AML-193 (cell line): ENCODE measurements at places on chromosomes 12 and 14.
A peak's percentile ranks its signal among the peaks of the same experiment; 100 is the strongest.

GRCh38 chr12:29771786-29772185, 12.0 kb downstream of the TMTC1 start:
- DNase-seq: no peak

DNA sequence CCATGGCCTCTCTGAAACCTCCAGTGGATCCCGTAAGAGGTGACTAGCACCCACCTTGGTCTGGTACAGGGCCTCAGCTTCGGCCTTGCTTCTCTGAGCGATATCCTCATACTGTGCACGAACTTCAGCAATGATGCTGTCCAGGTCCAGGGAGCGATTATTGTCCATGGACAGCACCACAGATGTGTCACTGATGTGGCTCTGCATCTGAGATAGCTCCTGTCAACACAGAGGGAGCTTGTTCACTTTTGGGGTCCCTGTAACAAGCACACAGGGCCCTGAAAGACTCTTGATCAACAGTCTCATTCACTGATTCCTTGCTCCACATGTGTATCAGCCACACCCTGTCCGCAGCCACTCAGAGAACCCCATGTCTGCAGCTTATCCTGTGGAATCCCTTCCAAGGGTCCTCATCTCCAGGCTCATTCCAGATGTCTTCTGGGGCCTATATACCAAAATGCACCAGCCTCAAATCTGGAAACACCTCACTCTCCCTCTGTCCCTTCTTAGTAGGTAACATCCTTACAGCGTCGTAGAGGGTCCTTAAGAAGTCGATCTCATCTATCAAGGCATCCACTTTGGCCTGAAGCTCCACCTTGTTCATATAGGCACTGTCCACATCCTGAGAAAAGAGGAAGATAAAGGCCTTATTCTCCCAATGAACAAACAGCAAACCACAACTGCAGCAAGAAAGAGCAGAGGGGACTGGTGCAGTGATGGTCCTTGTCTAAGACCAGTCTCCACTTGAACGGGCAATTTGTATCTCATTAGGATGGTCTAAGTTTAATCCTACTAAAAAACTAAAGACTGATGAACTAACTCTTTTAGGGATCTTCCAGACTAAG, 3.5 kb downstream of the KRT3 start:
- DNase-seq: no peak

DNA sequence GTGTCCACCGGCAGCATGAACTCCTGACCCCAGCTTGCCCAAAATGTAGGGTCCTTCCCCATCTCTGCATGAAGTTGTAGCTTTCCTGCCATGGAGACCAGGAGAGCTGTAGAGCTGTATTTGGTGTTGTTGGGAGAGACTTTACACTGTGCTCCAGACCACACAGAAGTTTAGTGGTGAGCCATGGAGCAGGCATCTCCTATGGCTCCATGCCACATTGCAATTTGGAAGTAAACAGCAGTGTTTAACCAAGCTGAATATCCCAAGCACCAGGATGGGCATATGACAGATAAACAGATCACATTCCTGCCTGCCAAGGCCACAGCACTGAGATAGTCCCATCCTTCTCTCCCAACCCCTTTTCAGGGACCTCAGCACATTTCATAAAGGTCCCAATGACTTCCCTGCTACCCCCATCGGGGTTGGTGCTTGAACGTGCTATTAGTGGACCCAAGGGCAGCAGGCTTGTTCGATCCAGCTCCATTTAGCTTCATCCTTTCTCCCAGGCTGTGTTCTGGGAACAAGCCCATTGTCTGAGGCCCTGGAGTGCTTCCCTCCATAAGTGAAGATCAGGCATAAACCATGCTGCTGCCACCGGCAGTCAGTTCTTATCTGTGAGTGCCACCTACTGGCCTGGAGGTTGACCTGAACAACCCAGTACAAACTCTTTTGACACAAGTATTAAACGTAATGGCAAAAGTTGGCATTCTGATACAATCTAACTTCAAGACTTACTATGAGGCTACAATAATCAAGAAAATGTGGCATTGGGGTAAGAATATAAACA, 172.3 kb upstream of the ATXN7L3B start:
- DNase-seq: peak; percentile 17

GRCh38 chr12:121861636-121862254, 3.1 kb upstream of the HPD start:
- DNase-seq: no peak

DNA sequence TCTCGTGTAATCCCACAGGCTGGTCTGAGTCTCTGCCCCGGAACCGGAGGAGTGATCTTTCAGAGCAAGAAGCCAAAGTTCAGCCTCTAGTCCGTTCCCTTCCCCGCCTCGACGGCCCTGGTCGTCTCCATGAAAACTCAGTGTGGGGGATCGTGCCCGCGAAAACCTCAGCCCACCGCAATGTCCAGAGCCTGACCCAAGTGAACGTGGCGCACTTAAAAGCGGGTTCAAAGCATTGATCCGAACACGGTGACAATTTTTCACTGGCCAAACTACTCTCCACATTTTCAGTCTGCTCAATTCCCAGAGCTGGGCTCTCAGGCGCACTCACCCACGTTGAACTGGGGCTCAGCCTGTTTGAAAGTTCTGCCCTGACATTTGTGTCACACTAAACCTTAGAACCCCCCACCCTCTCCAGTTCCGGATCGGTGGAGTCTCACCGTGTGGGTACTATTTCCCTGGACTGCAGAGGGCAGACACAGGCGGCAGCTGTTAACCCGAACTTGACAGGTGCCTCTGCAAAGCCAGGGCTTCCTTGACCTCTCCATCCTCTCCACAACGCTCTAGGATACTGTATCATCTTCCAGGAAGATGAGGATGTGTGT, 886 bp upstream of the PRICKLE1 start:
- no peak for DNase-seq

DNA sequence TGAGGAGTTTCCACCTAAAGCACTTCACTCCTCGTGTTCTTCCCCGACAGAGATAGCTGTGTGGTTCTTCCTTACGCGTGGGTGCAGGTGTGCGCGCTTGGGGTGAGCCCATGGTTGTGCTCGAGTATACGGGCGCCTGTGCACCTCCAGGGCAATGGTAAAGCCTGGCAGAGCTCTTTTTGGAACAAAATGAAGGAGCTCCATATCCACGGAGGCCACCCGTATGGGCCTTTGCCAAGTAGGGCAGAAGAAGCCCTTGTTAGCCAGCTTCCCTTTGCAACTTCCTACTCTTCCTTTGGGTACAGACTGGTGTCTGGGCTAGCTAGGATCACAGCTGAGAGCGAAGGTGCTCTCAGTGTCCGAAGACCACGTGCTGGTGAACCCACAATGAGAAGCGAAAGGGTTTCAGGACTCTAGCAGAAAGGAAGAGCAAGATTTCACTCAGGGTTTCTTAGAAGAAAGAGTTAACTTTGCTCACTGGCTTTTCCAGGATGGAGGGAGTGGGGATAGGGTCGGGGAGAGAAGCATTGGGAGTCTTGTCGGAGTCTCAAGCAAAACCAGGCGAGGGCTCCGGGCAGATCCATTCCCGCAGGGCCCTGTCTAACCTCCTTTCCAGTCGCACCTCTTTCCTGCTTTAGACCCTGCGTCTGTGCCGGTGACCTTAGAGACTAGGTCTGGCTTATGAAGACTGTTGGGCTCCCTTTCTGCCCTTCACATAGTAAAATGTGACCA, 960 bp upstream of the LRFN5 start:
- DNase-seq: no peak

DNA sequence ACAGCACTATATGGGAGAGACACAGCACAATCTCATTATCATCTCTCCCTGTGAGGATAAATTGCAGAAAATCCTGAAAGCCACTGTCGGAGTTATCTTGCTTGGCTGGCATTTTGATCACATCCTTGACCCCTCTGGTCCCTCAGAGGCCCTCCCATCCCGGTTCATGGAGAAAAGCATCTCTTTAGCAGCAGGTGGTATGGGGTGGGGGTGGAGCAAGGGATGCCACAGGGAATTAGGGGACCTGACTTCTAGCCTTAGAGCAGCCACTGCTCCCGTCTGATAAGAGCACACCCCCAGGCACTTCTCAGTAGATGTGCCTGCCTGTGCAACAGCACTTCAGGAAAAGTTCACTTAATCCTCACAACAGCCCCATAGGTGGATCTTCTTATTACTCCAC, 38.6 kb downstream of the GRIN2B start:
- no peak for DNase-seq

DNA sequence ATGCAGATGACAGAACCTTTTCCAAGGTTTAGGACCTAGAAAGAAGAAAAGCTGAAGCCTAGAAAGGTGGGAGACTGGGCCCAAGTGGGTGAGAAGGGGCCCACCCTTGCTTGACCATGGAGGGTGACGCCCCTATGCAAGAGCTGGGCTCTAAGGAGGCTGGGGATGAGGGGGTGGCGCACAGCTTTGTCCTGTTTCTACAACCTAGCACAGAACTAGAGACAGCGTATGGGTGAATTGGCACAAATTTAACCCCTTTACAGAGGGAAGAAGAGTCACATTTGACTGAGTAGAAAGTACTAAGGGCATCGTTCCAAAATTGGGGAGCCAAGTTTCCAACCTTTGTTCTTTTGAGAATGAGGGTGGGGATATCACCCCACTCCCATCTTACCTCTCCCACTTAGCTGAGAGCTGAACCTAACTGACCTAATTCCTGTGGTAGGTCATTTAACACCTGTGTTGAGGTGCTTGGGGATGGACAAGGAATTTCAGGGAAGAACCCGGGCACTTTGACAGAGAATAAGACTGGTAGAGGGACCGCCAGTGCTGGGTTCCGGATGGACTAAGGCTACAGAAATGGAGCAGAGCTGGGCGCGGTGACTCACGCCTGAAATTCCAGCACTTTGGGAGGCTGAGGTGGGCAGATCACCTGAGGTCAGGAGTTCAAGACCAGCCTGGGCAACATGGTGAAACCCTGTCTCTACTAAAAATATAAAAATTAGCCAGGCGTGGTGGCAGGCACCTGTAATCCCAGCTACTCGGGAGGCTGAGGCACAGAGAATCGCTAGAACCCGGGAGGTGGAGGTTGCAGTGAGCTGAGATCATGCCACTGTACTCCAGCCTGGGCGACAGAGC, 5.2 kb downstream of the NFKBIA start:
- DNase-seq: no peak

DNA sequence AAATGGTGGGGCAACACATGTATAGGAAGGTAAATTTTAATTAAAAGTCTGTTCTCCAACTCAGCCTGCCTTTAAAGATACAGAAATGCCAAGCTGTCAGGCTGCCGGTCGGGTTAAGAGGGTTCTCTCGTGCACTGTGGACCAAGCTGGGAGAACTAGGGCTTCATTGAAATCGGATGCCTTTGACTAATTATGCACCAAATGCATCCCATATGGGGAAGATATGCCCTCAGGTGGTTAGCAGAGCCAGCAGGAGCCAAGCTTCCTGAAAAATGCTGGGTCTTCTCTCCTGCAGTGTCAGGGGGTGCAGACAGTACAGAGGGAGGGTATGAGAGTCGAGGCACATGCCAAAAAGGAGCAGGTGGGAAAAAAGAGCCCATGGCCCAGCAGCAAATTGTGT, 236.1 kb downstream of the CACNA1C start:
- no peak for DNase-seq

GRCh38 chr12:2140858-2141519, 88.2 kb downstream of the CACNA1C start:
- DNase-seq: no peak

DNA sequence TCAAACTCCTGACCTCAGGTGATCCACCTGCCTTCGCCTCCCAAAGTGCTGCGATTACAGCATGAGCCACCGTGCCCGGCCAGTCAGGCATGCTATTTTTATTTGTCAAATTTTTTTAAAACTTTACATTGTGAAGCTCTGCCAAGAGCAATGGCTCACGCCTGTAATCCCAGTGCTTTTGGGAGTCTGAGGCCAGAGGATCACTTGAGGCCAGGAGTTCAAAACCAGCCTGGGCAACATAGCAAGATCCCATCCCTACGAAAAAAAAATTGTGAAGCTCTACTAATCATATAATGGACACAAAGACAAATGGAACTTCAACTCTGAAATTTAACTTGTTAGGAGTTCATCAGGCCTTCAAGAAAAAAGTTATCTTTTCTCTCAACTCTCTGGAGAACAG, 1.9 kb downstream of the R3HDM2 start:
- no peak for DNase-seq

DNA sequence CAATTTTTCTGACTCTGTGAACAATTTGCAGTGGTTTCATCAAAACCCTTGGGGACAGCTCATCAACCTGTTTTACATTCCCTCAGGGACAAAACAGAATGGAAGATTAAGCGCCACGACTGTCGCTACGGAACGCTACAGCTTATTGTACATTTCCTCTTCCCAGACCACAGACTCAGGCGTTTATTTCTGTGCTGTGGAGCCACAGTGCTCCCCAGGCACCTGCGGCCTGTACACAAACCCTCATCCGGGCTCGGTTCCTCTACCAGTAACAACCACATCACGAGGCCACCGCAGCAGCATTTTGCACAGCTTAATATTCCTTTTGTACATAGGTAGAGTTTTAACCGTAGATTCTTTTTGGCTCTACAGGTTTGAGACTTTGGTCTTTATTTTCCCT, 397.4 kb upstream of the OR4E1 start:
- DNase-seq: peak; percentile 82

DNA sequence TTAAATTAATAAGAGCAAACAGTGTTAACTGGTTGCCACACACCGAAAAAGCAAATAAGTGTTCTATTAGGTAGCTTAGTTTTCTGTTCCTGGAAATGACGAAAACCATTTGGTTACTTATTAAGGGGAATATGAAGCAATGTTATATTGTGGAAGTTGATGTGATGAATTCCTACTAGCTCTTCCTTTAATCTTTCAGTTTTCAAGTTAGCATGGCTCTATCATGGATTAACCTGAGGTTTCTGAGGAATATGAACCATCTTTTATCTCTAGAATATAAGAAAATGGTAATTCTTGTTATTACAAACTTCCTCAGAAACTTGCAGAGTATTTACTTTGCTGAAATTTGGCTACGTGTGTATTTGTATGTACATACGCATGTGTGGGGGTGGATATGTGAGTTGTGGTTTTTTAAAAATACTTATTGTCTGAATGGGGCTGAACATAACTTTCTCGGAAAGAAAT, 245.7 kb downstream of the KCNC2 start:
- DNase-seq: no peak

- no peak for DNase-seq
Observed at GRCh38 chr14:61899497-61899896, 137.3 kb downstream of the SNAPC1 start.

DNA sequence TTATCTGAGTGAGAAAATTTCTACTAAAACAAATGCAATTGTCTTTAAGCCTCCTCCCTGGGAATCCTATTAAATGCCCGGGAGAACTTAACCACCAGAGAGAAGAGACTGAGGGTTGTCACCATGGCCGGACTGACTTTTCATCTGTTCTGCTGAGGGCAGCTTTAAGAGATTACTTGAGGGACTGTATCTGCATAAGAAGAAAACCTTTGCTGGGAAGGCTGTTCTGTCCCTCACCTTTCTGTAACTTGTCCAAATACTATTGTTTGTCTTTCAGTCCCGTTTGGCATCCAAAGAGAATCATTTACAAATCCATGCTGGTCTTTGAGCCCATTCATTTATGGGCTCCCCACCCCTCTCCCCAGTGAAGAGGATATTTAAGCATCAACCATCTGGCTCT, 306.3 kb upstream of the FLRT2 start:
- no peak for DNase-seq
